Hematopoietic multipotent progenitor cell treated with erythropoietin and hydrocortisone succinate and interleukin-3 and kit ligand, for 8 days (in vitro differentiated cells): ENCODE measurements at places on chromosomes 1 and 21.
A peak's percentile ranks its signal among the peaks of the same experiment; 100 is the strongest.

DNA sequence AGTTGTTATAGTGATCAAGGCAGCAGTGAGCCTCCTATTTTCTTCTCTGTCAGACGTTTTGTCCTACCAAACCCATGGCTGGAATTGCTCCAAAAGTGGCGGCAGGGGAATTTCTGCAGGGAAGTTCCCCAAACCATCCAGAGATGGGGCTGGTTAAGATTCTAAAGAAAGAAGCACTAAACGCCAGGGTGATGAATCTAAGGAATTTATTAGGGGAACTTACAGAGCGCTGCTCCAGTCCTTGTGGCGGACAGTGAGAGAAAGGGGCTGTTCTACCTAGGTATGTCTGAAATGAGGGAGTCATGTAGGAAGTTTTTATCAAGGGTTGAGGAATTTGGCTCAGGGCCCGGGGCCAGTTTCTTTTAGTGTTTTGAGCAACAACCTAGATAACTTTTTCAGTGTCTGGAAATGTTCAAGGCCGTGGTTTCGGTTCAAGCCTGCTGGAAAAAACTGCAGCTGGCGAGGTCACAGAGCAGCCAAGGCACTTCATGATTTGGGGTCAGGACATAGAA, 222.4 kb upstream of the B3GALT2 start:
- peak; percentile 41 for DNase-seq

DNA sequence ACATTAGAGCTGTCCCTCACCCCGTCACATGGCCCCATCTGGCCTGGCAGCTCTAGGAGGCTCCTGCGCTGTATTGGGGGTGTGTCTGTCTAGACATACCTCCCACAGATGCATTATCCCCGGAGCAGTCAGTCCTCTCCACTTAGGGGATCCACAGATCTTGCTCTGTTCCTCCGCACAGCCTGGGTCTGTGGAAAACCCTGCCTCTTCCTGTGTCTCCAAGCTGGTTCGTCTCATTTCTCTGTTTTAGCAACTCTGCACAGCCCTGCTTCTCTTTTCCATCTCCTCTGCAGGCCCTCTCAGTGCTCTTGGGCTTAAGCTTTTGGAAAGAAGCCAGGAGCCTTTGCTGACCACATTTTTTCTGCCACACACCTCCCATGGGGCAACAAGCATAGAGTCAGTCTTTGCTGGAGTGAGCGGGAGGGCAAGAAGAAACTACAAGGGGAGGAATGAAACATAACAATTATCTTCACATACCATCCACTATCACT, 241.5 kb downstream of the FOXD2 start:
- DNase-seq: no peak

DNA sequence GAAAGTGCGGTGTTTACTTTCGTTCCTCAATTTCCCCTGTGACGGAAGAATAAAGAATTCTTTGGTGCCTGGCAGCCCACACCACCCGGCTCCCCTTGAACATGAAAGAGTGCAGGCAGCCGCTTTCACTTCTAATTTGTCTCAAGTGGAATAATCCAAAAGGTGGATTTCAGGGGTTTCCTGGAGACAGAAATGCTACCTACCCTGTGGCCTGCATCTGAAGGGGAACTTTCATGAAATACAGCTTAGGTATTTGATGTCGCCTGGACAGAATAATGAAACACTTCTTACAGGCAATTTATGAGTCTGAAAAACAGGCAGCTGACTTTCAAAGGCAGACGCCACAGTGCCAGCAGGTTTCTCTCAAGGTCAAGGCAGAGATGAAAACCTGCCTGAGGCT, 169.5 kb upstream of the USP24 start:
- no peak for DNase-seq

GRCh38 chr1:8844501-8845006, 27.1 kb upstream of the RERE start:
- DNase-seq: no peak

DNA sequence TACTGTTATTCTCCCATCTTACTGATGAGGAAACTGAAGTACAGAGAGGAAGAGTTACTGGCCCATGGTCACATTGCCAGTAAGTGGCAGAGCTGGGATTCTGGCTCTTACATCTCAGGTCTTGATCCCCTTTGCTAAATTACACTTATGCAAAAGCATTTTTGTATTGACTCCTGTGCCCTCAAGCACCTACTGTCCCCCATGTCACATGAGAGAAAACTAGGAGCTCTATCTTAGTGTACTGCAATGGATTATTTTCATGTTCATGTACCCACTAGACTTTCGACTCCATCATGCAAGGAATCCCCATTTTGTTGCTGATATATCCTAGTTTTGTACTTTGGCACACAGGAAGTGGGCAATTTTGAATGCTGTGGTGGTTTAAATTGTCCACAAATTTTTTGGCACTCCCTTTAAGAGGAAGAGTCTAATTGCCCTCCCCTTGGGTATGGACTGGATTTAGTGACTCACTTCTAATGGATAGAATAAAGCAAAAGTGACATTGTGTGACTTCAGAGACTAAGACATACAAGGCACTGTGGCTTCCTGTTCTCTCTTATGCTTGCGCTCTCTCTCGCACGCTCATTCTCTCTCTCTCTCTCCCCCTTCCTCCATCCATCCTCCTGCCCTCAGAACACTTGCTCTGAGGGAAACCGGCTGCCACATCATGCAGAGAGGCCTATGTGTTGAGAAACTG, 43.5 kb upstream of the JAK1 start:
- DNase-seq: no peak

DNA sequence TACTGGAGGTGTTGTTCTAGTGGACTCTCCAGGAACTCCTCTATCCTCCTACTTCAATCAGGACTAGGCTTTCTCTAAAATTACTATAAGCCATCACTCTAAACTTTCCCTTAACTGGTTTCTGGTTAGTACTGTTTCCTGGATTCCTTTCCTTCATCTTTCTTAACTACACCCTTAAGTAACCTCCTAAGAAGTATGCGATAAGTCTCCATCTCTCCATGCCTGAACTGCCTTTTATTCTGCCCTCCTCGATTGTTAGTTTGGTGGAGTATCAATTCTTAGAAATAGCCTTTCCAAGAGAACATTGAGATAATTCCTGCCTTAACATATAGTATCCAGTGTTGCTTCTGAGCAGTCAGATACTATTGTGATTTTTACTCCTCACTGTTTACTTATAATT, 162.9 kb upstream of the PDE4B start:
- no peak for DNase-seq

DNA sequence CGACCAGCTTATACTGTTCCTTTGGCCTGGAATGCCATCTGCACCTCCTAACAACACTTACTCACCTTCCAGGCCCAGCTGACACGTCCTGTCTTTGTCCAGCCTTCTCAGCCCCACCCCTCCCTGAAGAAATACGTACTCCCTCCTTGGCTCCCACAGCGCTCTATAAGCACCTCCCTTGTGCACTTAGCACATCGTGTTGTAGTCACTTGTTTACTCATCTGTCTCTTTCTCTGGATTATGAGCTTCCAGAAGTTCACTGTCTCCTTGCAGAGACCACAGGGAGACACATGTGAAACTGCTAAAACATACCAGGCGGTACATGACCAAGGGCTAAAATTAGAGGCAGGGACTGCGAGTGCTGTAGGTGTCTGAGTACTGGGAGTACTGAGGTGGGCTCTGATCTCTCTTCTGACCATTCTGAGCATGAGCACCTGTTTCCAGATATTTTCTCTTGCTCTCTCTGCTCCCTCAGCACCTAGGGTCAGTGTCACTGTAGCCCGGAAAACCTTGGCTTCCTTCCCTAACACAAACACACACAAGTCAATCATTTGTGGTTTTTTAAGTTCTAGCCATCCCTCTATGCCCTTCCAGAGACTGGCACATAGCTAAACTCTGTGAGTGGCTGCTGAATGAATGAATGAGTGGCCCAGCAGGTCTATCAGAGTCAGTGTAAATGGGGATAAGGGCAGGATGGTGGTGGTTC, 5.1 kb downstream of the DCST1 start:
- no peak for DNase-seq

- DNase-seq: no peak
These were observed 713.8 kb downstream of the KCNT2 start for GRCh38 chr1:195894411-195894810.
